Esophagus muscularis mucosa (tissue), 4 donors: ENCODE measurements at places on chromosomes 6 and 20. TPM values are rescaled to one million over a fixed set of nuclear protein-coding genes. Genes with fewer than 3 reads are reported as not detected.

Gene CDH26
- 0.83 TPM for total RNA-seq

Gene DDX43
- total RNA-seq: 0.80 TPM

Gene SF3B5
- total RNA-seq: 134 TPM

Gene MCHR2
- total RNA-seq: not detected

Gene SPDEF
- total RNA-seq: not detected

Gene EDN3
- total RNA-seq: 18.0 TPM

Gene TMEM217
- total RNA-seq: 0.99 TPM

Gene SSTR4
- total RNA-seq: not detected

Gene TBC1D32
- 3.1 TPM for total RNA-seq

Gene GPR6
- total RNA-seq: not detected

Gene MROH8
- total RNA-seq: 6.2 TPM

Gene TTK
- 0.83 TPM for total RNA-seq

Gene GINM1
- 71.8 TPM for total RNA-seq

Gene TAF11
- 26.0 TPM for total RNA-seq

Gene CST7
- 1.2 TPM for total RNA-seq

Gene WFDC12
- total RNA-seq: not detected

Gene SLCO4A1
- 10.0 TPM for total RNA-seq

Gene ZNF311
- 0.40 TPM for total RNA-seq

Gene RIMS4
- total RNA-seq: 2.6 TPM

Gene LST1
- 7.9 TPM for total RNA-seq

Gene ZKSCAN4
- total RNA-seq: 4.2 TPM

Gene SMAP1
- total RNA-seq: 23.7 TPM

Gene CLIC5
- 6.3 TPM for total RNA-seq

Gene SLC17A3
- total RNA-seq: not detected

Gene MOG
- not detected for total RNA-seq

Gene EGFL8
- 20.7 TPM for total RNA-seq

Gene SYCP2L
- 2.9 TPM for total RNA-seq

Gene PRDM13
- total RNA-seq: not detected

Gene ULBP2
- not detected for total RNA-seq

Gene CLDN20
- total RNA-seq: not detected

Gene SIM1
- not detected for total RNA-seq

Gene NTSR1
- total RNA-seq: 0.42 TPM

Gene SLC52A3
- total RNA-seq: not detected

Gene TNF
- not detected for total RNA-seq

Gene GTF3C6
- 45.7 TPM for total RNA-seq

Gene NDUFAF5
- total RNA-seq: 18.3 TPM

Gene TGM3
- total RNA-seq: not detected

Gene C6orf58
- total RNA-seq: not detected

Gene PET117
- 18.1 TPM for total RNA-seq

Gene MATN4
- total RNA-seq: 0.17 TPM

Gene C20orf144
- total RNA-seq: not detected

Gene HCK
- total RNA-seq: 36.6 TPM

Gene EDEM2
- 14.4 TPM for total RNA-seq

Gene GTSF1L
- not detected for total RNA-seq

Gene PDRG1
- 11.0 TPM for total RNA-seq

Gene PCK1
- total RNA-seq: 0.06 TPM

Gene SGK2
- 0.42 TPM for total RNA-seq

Gene FRK
- 0.42 TPM for total RNA-seq

Gene SPTLC3
- 2.8 TPM for total RNA-seq

Gene BANF2
- not detected for total RNA-seq

Gene LTB
- total RNA-seq: not detected

Gene TP53TG5
- 1.1 TPM for total RNA-seq

Gene PACSIN1
- 0.42 TPM for total RNA-seq

Gene PABPC1L
- 5.9 TPM for total RNA-seq
